Hepatocyte (in vitro differentiated cells): ENCODE measurements at places on chromosomes 16 and 17. TPM values are rescaled to one million over a fixed set of nuclear protein-coding genes. Genes with fewer than 3 reads are reported as not detected.

KRTAP1-5 gene
- not detected in 2 replicates for total RNA-seq

GRCh38 chr16:69885722-69886121 lies 65.4 kb upstream of the CLEC18A start:
- no peak overlapping the region for H3K27ac ChIP-seq
- no peak overlapping the region for H3K4me3 ChIP-seq
- DNase-seq: no peak
- no peaks in the 10 kb centered on the region for H3K27me3 ChIP-seq

C17orf78 gene
- 0.64 TPM in 1 of 2 replicates, not detected in the other for total RNA-seq

- H3K4me1 ChIP-seq: peaks cover 9% of the 10 kb centered on the region
- no peak overlapping the region for H3K4me3 ChIP-seq
- no peaks in the 10 kb centered on the region for H3K27me3 ChIP-seq
- DNase-seq: no peak
- H3K27ac ChIP-seq: no peak overlapping the region
Observed at GRCh38 chr16:3946604-3947180, 66.2 kb upstream of the CREBBP start.

- H3K27ac ChIP-seq: no peak overlapping the region
- no peaks in the 10 kb centered on the region for H3K27me3 ChIP-seq
- DNase-seq: no peak
- H3K4me3 ChIP-seq: no peak overlapping the region
- H3K36me3 ChIP-seq: no peaks in the 10 kb centered on the region
- H3K4me1 ChIP-seq: peaks cover 1% of the 10 kb centered on the region
Observed at GRCh38 chr16:57137043-57137442, 44.7 kb downstream of the CPNE2 start.

PRSS36 gene
- total RNA-seq: 0.63 and 2.9 TPM in 2 replicates

GRCh38 chr16:24810951-24811843 lies 34.6 kb upstream of the SLC5A11 start:
- no peak overlapping the region for H3K27ac ChIP-seq
- H3K4me1 ChIP-seq: no peaks in the 10 kb centered on the region
- DNase-seq: no peak
- H3K27me3 ChIP-seq: no peaks in the 10 kb centered on the region
- no peak overlapping the region for H3K4me3 ChIP-seq
- no peaks in the 10 kb centered on the region for H3K36me3 ChIP-seq

GRCh38 chr17:5499476-5500231 lies 13.3 kb downstream of the MIS12 start:
- peaks cover 21% of the 10 kb centered on the region for H3K27me3 ChIP-seq
- peak overlapping the region; percentile 65 for H3K27ac ChIP-seq
- H3K36me3 ChIP-seq: no peaks in the 10 kb centered on the region
- H3K4me3 ChIP-seq: peak overlapping the region; percentile 48

DNA sequence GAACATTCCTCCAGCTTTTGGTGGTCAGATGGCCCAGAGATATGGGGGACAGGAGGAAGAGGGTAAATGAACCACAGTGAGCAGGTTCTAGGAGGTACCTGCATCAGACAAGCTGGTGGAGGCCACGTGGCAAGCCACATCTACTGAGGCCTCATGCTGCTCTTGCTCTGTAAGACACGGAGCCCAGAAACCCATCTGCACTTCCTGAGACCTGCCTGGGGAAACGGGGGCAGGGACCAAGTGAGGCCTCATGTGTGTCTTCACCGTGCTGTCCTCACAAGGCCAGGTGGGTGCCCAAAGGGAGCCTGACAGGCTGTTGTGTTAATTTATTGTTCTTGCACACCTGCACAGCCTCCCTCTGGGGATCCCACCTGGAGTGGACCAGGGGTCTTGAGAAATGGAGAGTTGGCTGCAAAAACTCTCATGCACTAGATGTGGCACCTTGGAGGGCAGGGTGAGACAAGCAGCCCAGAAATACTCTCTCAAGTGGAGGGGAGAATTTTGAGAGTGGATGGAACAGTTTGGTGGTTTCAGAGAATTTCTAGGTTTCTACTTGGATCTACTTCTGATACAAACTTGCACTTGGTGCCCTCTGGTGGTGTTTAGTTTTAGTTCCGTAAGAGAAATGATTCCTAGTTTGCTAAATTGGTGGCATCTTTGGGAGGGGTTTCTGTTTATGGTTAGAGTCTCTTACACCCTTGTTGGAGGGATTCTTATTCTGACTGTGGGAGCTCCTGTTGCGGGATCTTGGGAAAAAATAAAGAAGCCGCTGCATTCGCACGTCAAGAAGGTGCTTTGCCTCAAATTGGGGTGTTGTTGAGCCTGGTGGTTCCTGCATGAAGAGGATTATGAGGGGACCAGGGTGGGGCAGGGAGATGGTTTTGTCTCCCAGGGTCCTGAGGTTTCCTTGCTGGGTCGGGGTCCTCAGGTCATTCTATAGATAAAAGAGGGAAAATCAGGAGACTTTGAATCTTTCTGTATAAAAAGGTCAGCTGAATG lies 47.5 kb downstream of the SLC6A2 start:
- H3K27ac ChIP-seq: no peak overlapping the region
- no peaks in the 10 kb centered on the region for H3K4me1 ChIP-seq
- H3K4me3 ChIP-seq: no peak overlapping the region
- no peaks in the 10 kb centered on the region for H3K36me3 ChIP-seq
- peak; percentile 76 for DNase-seq

- no peaks in the 10 kb centered on the region for H3K4me1 ChIP-seq
- no peak overlapping the region for H3K27ac ChIP-seq
- DNase-seq: no peak
Observed at GRCh38 chr17:59353106-59353854, 21.8 kb downstream of the YPEL2 start.

DNA sequence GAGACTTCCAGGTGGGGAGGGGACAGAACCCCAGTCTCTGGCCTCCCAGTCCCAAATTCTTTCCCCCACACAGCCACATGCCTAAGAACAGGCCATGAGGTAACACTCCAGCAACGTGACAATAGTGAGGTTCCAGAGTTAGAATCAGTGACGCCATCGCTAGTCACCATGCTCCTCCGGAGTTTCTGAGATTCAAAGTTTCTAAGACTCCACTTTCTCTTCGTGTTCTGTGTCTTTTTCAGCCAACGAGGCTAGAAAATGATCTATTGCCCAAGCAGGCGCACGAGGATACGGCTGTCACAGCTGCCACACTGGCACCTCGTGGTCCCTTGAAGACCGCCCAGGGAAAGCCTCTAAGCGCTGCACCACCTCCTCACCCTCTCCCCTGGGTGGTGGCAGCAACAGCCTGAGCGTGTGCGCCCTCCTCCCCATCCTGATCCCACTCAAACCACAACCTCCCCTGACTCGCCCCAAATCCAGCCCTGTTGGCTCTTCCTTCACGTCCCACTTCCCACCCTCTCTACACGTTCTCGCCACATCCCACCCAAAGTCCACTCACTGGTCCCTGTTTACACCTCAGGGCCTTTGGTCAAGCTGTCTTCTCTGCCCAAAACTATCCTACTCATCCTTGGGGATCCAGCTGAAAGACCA lies 1.0 kb downstream of the MCRIP1 start:
- no peak for DNase-seq
- no peaks in the 10 kb centered on the region for H3K36me3 ChIP-seq
- H3K4me1 ChIP-seq: peaks cover 21% of the 10 kb centered on the region
- H3K27me3 ChIP-seq: no peaks in the 10 kb centered on the region
- peak overlapping the region; percentile 91 for H3K27ac ChIP-seq
- peak overlapping the region; percentile 98 for H3K4me3 ChIP-seq

GRCh38 chr16:62019851-62020250 lies 16.4 kb downstream of the CDH8 start:
- no peaks in the 10 kb centered on the region for H3K36me3 ChIP-seq
- H3K27ac ChIP-seq: no peak overlapping the region
- no peak overlapping the region for H3K4me3 ChIP-seq
- no peaks in the 10 kb centered on the region for H3K27me3 ChIP-seq
- H3K4me1 ChIP-seq: no peaks in the 10 kb centered on the region

GRCh38 chr17:77826132-77826873 lies 132.2 kb upstream of the TNRC6C start:
- no peak overlapping the region for H3K4me3 ChIP-seq
- no peak overlapping the region for H3K27ac ChIP-seq
- peaks cover 16% of the 10 kb centered on the region for H3K4me1 ChIP-seq
- no peaks in the 10 kb centered on the region for H3K27me3 ChIP-seq
- DNase-seq: no peak

DNA sequence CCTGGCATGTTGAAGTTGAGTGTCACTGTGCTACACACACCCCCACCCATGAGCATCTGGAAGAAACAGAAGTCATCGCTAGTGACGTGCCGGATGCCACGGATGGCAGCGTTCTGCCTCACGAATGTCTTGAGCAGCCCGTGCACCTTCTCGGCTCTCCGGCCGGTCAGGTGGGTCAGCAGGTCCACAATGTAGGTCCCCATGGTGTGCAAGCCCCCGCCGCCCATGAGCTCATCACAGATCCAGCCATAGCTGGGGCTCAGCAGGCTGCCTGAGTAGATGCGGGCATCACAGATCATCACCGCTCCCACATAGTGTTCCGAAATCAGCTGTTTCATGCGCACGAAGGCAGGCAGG lies 8.9 kb downstream of the C16orf86 start:
- no peaks in the 10 kb centered on the region for H3K27me3 ChIP-seq
- no peak overlapping the region for H3K4me3 ChIP-seq
- no peak overlapping the region for H3K27ac ChIP-seq
- DNase-seq: no peak
- no peaks in the 10 kb centered on the region for H3K36me3 ChIP-seq

DNA sequence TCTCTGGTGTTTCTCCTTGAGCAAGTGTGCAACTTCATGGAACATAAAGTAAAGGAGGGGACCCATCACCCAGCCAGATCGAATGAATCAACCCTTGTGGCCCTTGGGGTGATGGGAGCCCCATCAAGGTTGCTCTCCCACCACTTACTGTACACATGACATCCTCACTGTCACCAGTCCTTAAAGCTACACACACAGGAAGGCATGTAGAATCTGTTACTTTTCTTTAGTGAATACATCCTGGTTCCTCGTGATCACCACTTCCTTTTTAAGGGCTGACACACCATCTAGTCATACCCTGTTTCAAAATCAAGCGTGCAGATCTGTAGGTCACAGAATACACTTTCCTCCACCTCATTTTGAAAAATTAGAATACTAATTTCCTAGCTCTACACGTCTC lies 22.6 kb upstream of the MPHOSPH6 start:
- no peak for DNase-seq
- peaks cover 5% of the 10 kb centered on the region for H3K27me3 ChIP-seq
- H3K4me1 ChIP-seq: no peaks in the 10 kb centered on the region

DNA sequence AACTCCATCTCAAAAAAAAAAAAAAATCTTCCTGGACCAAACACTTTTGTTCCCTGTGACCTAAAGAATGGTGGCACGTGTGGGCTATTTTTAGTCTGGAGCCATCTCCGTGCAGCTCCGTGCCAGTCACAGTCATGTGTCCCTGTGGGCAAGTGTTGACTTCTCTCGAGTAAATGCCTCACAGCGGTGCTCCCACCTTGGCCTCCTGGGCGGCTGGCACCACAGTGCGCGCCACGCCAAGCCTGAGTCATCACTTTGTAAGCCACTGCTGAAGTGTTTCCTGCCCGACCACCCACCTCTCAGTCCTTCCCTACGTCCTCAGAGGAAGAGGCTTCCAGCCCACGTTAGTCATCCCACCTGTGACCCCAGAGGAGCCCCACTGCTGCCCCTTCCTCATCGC lies 10.9 kb upstream of the HEXD start:
- H3K27ac ChIP-seq: no peak overlapping the region
- no peaks in the 10 kb centered on the region for H3K4me1 ChIP-seq
- H3K4me3 ChIP-seq: no peak overlapping the region
- DNase-seq: no peak

- H3K4me3 ChIP-seq: no peak overlapping the region
- no peaks in the 10 kb centered on the region for H3K27me3 ChIP-seq
- no peaks in the 10 kb centered on the region for H3K4me1 ChIP-seq
- H3K36me3 ChIP-seq: no peaks in the 10 kb centered on the region
- DNase-seq: no peak
Observed at GRCh38 chr17:45256114-45256966, 5.6 kb downstream of the SPATA32 start.

GRCh38 chr17:7404737-7405349 lies 946 bp upstream of the TMEM256 start:
- H3K4me3 ChIP-seq: peak overlapping the region; percentile 50
- H3K4me1 ChIP-seq: peaks cover 9% of the 10 kb centered on the region
- DNase-seq: no peak
- no peaks in the 10 kb centered on the region for H3K27me3 ChIP-seq

GRCh38 chr17:67514998-67515397 lies 137.9 kb downstream of the PITPNC1 start:
- H3K36me3 ChIP-seq: no peaks in the 10 kb centered on the region
- DNase-seq: no peak
- H3K27me3 ChIP-seq: no peaks in the 10 kb centered on the region

SLFN12 gene
- total RNA-seq: 5.1 and 7.8 TPM in 2 replicates

CA4 gene
- total RNA-seq: 1.2 and 1.9 TPM in 2 replicates

DNA sequence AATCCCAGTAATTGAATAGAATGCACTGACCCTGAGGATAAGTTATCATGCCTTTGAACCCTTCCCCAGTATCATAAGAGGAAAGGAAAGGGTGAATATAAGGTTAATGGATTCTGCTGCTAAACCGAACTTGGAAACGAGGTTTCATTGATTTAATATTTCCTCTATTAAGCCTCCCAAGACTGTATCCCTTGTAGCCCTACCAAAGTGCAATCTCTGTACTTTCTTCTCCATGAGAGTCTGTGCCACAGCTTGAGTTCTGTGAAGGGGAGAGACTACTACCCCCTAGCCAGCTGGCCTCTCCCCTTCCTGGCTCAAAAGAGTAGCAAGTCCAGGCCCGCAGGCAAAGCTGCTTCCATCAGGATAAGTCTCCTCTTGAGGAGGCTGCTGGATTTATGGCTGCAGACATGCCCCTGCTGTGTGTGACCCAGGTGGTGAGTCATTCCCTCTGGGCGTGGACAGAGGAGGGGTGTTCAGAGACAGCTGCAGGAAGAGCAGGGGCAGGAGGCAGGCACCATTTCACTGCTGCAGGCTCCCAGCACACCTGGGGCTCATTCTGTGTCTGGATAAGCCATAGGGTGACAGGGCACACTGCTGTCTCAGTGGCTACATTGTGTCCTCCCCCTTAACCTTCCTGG lies 58.4 kb downstream of the TOM1L2 start:
- H3K4me3 ChIP-seq: no peak overlapping the region
- no peaks in the 10 kb centered on the region for H3K36me3 ChIP-seq
- peaks cover 19% of the 10 kb centered on the region for H3K4me1 ChIP-seq
- DNase-seq: peak; percentile 91
- H3K27me3 ChIP-seq: no peaks in the 10 kb centered on the region
